Dermis microvascular lymphatic vessel endothelial cell (primary cell): ENCODE measurements at places on chromosomes 2 and 18.

DNA sequence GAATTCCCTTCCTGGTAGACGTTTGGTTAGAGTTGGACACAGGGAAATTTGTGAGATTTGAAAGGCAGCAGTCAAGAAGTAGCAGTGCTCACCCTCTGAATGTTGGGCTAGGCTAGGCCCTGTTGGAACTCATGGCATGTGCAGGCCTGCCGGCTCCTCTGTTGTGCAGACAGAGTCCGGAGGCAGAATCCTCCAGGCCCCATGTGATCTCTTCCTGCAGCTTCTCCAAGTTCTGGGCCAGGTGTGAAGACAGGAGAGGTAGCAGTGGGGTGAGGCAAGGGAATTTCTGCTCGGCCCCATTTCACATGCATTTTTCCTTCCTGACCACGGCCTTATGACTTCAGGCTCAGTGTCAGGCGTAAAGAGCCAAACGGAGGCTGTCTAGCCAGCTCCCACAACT lies 36.9 kb upstream of the RAB31 start:
- DNase-seq: no peak

- DNase-seq: no peak
These were observed 175.6 kb downstream of the EN1 start for GRCh38 chr2:118671701-118672454.

DNA sequence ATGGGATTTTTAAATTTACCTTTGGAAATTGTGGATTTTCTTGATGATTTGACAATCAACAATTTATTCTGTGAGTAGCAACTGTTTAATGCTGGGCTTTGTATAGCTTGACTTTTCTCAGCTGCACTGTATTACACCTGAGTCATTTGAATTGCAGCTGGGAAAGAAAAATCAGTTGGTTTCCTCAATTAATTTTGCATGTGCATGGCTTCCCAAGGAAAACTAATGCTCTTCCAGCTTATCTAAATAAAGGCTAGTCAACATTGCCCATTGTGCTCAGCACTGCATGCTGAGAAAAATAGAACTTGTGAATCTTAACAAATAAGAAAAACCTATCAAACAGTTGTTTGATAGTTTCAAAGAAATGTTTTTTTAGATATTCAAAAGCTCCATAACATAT lies 268.3 kb upstream of the CDH20 start:
- no peak for DNase-seq

DNA sequence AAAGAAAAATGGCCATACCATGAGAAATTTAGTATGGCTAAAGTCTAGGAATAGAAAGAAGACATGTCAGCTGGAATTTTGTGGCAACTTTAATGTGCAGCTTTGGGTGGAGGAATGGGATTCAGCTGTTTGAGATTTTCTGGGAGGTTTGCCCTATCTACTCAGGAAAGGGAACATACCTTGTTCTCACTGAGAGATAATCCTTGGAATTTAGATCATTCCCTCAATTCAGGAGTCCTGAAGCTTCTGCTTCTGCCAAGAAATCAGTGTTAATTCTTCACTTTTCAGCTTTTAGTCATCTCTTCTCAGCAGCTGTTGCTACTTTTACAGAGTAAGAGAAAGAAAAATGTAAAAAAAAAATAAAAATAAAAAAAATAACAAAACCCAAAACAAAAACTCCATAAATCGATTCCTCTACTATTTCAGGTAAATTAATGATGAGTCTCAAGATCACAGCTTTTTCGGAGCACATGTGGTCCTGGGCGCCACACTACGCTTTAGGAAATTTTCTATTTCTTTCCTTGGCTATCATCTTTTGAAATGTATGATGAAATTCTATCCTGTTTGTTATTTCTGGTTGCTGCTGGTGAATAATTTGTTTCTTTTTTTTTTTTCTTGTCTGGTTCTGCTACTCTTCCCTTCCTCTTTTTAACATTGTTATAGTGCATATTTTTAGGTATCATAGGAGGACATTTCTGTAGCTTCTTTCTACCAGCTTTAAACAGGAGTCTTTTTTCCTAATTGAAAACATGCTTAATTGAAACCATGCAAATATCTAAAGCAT lies 18.9 kb upstream of the BAZ2B start:
- no peak for DNase-seq

DNA sequence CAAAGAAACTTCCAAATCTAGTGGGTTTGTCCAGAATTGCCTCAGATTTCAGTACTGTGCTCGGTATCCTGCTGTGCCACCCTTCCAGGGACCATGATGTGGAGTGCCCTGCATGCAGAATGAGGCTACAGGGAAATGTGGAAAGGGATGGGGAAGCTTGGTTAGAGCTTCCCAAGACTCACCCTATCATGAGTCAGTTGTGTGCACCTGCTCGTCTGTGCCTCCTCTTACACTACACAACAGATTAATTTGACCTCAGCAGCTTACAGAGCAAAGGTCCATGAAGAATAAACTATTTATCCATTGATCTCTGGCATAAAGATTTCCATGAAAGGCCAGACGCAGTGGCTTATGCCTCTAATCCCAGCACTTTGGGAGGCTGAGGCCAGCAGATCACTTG lies 21.3 kb upstream of the NCK2 start:
- DNase-seq: no peak

- no peak for DNase-seq
These were observed 51.9 kb downstream of the EFEMP1 start for GRCh38 chr2:55871637-55872036.

- no peak for DNase-seq
These were observed 1.5 kb upstream of the PTPN2 start for GRCh38 chr18:12885500-12885899.

- DNase-seq: no peak
These were observed 30.1 kb downstream of the C1D start for GRCh38 chr2:68032702-68033101.

DNA sequence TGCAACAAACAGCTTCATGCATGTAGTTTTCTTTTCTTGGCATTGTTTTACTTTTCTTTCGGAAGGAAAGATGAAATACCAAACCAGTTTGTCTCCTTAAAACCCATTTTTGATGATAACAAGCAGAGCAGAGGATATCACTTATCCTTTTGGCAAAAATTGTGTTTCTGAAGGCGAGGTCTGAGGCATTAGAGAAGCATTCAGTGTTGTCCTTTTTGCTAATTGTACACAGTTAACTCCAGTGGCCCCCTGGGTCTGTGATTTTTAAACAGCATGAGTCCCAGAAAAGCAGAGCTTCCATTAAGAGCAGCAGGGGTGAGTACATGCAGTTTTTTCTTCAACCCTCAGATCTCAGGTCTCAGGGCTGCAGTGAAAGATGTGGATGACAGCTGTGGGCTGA lies 41.3 kb downstream of the TTC39C start:
- no peak for DNase-seq

DNA sequence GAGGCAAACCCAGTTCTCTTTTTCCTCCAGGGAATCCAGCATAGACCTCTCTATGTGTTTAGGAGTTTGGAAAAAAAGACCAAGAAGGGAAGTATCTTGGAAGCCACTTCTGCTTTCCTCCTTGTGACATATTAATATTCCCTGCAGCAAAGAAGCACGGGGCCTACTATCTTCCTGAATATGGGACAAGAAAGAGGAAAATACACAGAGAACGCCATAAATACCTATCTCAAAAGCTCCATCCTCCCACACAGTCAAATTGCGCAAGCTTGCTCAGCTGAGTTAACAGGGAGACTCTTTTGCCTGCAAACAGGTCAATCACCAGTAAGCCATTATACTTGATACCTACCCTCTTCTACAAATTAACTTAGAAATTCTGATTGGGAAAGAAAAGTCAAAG lies 16.7 kb upstream of the RAPH1 start:
- DNase-seq: no peak

- DNase-seq: no peak
These were observed 559.8 kb downstream of the SUCLG1 start for GRCh38 chr2:83899271-83899670.

DNA sequence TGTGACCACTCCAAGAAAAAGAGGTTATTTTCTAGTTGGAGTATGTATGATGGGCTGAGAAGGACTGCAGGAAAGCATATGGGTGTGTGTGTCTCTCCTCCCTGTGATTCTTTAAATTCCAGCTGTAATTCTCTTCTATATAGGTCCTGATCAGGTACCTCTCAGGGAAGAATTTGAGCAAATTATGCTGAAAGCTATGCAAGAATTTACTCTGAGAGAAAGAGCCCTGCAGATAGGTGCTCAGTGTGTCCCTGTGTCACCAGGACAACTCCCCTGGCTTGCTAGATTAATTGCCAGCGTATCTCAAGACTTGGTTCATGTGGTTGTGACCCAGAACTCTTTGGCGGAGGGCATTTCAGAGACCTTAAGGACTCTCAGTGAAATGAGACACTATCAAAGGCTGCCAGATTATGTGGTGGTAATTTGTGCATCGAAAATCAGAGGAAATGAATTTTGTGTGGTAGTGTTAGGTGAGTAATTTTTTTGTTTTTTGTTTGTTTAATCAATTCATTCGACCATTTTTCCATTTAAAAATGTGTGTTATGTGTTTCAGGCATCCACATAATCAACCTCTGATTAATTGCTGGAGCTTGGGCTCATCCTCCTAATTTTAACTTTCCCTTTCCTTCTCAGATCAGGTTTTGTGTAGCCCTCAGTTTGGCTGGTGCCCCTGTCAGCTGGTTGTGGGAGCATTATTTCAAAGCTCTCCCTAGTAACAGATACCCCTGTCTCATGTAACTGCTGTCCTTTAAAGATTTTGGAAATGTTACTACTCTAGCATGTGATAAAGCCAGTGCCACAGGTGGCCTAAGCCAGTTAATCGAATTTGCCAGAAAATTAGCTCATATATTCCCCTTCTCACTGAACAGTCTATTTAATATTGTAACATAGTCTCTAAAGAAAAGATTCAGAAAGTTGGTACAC lies 150.9 kb downstream of the ESCO1 start:
- DNase-seq: no peak

- no peak for DNase-seq
These were observed 136.9 kb upstream of the GATA6 start for GRCh38 chr18:22032392-22032961.

GRCh38 chr2:102033750-102034682 lies 42.3 kb downstream of the IL1R2 start:
- DNase-seq: no peak

- no peak for DNase-seq
These were observed 31.4 kb downstream of the SH3BP4 start for GRCh38 chr2:234983011-234983726.

DNA sequence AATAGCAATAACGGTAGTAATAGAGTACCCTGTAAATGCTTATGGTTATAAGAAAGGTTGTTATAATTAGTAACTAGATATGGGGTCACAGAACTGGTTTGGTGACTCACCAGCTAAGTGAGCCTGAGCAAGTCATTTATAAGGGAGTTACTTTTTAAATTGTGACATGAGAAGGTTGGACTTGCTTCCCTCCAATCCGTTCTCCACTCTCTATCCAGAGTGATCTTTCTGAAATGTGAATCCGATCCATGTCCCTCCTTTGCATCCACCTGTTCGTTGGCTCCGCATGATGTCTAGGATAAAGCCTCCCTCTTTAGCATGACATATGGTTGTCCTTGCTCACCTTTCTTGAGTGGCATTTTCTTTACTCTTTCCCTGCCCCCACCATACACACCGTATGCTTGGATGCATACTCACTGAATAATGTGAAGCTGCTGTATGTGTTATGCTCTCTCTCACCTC lies 83.1 kb downstream of the CDC42EP3 start:
- no peak for DNase-seq

DNA sequence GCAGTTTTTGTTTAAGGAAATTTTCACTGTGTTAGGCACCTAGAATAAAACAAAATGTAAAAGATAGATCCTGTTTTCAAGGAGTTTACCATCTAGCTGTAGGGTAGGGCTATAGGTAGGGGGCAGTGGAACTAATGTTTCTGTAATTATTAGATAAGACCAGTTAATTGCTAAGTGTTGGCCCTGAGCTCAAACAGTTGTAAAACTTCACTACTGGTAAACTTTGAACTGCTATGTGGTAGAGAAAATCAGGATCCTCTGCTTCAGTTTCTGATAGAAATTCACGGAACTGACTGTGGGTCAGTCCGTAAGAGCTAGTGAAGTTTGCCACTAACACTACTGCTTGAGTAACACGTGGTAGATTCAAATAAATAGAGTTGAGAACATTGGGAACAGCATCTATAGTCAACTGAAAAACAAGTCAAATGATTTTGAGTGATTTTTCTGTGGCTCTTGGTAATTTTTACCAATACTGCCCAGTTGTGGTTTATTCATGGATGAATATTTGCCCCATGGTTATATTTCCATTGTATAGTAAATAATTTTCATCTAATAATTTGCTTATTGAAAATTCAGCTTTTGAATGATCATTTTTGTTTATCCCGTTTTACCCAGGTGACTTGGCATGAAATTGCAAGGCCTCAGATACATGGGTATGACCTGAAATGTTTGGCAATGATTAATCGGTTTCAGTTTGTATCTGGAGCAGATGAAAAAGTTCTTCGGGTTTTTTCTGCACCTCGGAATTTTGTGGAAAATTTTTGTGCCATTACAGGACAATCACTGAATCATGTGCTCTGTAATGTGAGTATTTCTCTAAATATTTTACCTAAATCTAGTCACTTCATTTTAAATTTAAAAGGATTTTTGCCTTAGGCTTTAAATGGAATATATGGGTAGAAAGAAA lies 26.4 kb downstream of the ELP2 start:
- no peak for DNase-seq

DNA sequence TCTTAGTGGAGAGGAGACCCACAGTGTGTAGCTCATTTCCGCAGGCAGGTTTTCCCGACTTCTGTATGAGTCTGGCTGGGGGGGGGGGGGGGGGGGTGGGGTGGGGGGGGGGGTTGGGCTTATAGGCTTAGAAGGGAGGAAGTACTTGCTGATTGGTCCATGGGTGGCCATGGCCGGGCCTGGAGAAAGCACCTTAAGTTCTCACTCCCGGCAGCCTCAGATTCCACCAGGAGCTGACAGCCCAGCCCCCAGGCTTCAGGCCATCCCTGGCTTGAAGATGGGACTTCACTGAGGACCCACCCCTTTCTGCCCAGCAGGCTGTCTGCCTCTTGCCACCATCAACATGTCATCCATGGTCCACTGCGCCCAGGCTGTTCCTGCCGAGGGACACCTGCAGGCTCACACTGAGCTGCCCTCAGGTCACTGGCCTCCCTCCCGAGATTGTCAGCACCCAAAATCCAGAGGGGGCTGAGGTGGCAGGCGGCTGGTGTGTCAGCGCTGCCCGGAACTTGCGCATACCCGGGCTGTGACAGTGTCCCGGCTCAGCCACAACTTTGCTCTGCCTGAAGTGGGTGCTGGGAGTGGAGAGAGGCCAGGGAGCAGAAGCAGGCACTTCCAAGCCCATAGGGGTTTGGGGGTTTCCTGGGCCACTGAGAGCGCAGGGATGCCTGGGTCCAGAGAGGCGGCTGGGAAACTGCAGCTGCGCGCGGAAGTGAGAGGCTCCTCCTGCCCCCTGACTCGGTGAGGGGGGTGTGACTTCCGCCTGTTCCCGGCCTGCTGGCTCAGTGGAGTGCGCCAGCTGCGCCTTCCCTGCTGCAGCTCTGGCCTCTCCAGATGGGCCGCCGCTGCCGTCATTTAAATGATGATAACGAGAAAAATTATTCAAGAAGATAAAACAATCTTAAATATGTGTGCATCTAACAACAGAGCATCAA lies 256.1 kb downstream of the RPRM start:
- DNase-seq: no peak

GRCh38 chr18:5964108-5964507 lies 68.8 kb upstream of the TMEM200C start:
- no peak for DNase-seq

- DNase-seq: no peak
These were observed 38.2 kb downstream of the ANKMY1 start for GRCh38 chr2:240519396-240520129.

- peak; percentile 76 for DNase-seq
These were observed 74.7 kb downstream of the NAB1 start for GRCh38 chr2:190723397-190724090.
